ENCODE measurements at places on chromosomes 7 and 10. TPM values are rescaled to one million over a fixed set of nuclear protein-coding genes. Genes with fewer than 3 reads are reported as not detected.

DNA sequence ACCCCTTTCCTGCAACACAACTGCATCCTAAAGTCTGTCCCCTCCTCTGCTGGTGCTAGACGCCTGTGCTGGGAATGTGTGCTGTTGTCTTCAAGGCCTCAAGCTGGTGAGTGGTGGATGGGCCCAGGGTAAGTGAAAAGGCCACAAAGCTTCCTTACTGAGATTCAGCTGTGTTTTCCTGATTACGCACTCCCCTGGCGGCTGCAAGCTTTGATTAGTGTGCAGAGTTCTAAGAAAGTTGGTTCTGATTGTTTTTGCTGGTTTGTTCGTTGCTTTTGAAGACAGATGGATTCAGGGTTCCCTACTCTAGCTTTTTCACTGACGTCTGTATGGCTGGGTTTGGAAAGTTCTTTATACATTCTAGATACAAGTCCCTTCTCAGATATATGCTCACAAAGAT lies 11.9 kb upstream of the FOXL3 start:
- DNase-seq, result no peak

- no peak for DNase-seq
Observed at GRCh38 chr7:132065989-132066603, 509.7 kb upstream of the PODXL start.

DNA sequence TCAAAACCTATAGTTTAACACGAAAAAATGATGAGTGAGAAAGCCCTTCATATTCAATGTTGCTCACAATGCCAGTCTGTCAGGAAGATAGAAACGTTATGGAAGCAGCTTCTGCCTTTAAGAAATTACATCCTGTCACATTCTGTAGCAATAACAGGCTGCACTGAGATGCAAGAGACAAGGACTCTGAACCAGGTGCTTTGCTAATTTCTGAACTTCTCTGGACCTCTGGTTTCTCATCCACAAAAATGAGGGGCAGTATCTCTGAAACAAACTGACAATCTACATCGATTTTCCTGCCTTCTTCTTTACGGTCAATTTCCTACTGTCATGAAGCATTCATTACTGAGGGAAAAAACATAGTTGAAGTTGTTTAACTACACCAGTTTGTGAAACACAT lies 234.0 kb downstream of the SNX13 start:
- no peak for DNase-seq

- DNase-seq, result peak; percentile 33
Observed at GRCh38 chr7:603152-603951, 83.7 kb upstream of the PDGFA start.

DNA sequence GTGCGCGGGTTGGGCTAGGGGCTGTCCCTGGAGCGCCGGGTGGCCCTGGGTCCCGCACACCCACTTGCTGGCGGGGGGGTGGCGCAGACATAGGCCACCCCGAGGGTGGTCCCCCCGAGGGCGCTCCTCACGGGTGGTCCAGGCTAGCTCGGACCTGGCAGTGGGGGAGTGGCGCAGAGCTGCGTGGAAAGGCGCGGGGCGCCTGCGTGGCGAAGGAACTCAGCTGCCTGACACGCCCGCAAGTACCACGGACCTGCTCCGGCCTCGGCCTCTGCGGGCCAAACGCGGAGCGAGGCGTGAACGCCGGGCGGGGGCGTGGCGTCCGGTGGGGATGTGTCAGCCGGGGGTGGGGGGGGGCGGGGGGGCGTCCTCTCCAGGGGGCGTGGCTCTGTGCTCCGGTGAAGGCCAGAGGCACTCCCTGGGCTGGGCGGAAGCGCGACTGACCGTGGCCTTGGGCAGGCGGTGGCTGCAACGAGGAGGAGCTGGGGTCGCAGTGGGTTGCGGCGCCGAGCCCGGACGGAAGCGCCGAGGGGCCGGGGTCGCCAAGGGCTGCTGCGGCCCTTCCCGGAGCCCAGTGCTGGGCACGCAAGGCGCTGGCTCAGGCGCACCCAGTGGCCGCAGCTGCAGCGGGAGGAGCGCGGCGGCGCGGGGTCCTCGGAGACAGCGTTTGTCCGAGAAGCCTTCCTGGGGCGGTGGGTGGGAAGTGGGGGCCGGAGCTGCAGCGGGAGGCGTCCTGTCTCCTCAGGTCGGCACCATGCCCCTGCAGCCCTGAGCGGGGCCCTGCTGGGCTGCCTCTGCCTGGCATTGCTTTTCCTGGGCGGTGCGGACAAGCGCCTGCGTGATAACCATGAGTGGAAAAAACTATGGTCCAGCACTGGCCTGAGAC lies 58.9 kb upstream of the NUPR2 start:
- DNase-seq, result peak; percentile 51

DNA sequence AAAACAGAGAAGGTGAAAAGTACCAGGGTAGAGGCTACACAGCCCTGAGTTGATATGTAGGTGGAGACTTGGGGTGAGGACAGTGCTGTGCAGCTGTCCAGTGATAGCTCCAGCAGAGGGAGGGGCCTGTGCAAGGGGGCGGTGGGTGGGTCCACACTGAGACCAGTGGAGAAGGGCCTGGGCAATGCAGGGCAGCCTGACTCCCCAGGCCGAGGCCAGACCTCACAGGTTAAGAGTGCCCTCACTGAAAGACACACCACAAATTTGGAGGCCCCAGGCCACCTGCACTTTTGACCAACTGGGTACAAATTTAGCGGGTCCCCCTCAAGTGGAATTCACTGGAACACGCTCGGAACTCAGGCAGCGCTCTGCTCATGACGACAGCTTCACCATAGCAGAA lies 6.7 kb upstream of the RASGEF1A start:
- DNase-seq, result no peak

- DNase-seq, result no peak
Observed at GRCh38 chr10:61729596-61729995, 66.9 kb downstream of the CABCOCO1 start.

- no peak for DNase-seq
Observed at GRCh38 chr10:44028384-44029137, 356.3 kb downstream of the CXCL12 start.

- no peak for DNase-seq
Observed at GRCh38 chr7:50330254-50330653, 25.7 kb downstream of the IKZF1 start.

- no peak for DNase-seq
Observed at GRCh38 chr10:93844979-93845626, 48.7 kb upstream of the SLC35G1 start.

GRCh38 chr10:43076311-43076875 lies 476 bp upstream of the RET start:
- DNase-seq, result peak; percentile 52

DNA sequence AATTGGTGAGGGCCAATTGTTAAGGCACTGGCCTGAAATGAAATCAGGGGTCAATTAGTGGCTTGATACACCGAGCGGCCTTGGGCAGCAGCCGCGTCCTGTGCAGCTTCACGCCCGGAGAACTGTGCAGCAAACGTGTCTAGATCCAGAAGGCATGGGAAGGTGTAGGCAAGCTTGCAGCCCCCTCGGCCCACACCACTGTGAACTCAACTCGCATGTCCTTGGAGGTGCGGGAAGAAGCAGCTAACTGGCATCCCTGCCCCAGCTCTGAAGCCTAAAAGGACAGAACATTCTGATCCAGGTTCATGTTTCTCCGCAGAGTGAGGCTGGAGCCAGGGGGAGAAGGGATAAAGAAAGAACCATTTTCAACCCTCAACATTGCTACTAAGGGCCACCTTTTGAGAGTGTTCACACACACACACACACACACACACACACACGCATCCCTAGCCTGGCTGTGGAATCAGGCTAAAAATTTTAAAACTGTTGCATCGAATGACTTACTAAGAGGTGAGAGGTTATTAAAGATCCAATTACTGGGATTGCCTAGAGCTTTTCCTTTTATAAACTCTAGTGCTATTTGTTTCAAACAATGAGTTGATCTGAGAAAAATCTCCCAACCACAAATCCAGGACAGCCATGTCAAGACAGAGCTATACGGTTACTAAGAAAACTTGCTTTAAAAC lies 104.0 kb downstream of the PARP12 start:
- no peak for DNase-seq

- DNase-seq, result no peak
Observed at GRCh38 chr7:157722137-157723060, 385.6 kb downstream of the DNAJB6 start.

GRCh38 chr10:71767420-71768035 lies 5.8 kb downstream of the VSIR start:
- DNase-seq, result peak; percentile 89

GRCh38 chr7:117157241-117158209 lies 165.3 kb downstream of the WNT2 start:
- peak; percentile 64 for DNase-seq

- no peak for DNase-seq
Observed at GRCh38 chr7:44772867-44773266, 23.6 kb upstream of the PPIA start.

GRCh38 chr10:806451-807162 lies 117.1 kb upstream of the DIP2C start:
- no peak for DNase-seq

DNA sequence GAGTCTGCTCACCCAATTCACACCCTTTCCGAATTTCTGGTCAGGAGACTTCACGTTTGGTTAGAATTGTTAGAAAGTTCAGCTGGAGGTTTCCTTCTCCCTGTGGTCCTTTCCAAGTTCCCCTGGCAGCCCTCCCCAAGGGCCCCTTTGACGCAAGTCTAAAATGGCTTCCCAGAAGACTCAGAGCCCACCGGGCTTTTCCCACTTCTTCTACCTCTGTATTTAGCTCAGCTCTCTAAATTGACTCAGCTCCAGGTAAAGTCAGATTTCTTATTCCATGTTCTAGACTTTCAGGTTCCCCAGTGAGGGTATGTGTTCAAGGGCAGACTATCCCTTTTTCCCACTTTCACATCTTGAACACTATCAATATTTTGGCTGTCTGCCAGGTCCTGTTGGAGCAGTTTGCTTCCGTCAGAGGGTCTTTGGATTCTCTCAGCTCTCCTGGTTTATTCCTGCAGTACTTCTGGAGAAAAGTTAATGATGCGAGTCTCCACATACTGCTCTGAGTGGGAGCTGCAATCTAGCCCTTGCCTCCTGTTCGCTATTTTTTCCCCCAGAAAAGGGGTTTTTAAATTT lies 53.1 kb upstream of the ZNF273 start:
- no peak for DNase-seq

- no peak for DNase-seq
Observed at GRCh38 chr7:12728192-12728538, 40.7 kb downstream of the ARL4A start.

GRCh38 chr10:61262486-61263261 lies 190.5 kb downstream of the TMEM26 start:
- no peak for DNase-seq

DNA sequence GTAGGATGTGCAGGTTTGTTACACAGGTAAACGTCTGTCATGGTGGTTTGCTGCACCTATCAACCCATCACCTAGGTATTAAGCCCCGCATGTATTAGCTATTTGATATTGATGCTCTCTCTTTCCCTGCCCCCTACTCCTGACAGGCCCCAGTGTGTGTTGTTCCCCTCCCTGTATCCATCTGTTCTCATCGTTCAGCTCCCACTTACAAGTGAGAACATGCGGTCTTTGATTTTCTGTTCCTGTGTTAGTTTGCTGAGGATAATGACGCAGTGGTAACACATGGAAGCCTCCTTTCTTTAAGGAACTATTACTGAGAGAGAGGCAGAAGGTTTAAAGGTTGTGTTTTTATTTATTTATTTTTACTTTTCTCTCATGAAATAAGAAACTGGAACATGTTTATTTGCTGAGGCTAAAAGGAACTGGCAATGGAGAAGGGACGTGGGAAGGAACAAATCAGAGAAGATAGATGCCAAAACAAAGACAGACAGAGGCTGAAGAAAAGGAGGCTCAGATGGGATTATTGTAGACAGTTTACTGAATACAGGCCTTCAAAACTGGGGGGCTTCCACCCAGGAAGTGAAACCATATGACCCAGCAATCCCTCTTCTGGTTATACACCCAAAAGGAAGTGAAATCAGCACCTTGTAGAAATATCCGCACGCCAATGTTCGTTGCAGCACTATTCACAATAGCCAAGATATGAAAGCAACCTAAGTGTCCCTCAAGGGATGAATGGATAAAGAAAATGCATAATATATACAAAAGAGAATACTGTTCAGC lies 556.3 kb downstream of the GRM8 start:
- DNase-seq, result no peak

DNA sequence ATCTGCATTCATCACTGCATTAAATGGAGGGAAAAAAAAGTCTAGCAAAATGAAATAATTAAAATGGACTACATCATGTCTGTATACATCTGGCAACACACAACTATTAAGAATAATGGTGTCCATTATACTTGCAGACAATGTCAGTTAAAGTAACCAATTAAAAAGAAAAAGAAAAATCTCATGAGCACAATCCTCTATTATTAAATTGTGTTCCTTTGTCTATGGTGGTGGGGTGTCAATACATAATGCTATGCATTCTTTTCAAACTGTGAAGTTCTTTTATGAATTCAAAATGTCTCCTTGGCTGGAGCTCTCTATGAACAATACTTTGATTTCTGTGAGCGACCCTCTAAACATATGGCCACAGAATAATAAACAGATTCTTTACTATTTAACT lies 63.5 kb downstream of the NRP1 start:
- no peak for DNase-seq

GRCh38 chr10:121834757-121835156 lies 93.1 kb downstream of the ATE1 start:
- no peak for DNase-seq

GRCh38 chr7:28081016-28081415 lies 99.6 kb downstream of the JAZF1 start:
- DNase-seq, result peak; percentile 60

- no peak for DNase-seq
Observed at GRCh38 chr10:117399341-117400196, 24.3 kb upstream of the PDZD8 start.

DNA sequence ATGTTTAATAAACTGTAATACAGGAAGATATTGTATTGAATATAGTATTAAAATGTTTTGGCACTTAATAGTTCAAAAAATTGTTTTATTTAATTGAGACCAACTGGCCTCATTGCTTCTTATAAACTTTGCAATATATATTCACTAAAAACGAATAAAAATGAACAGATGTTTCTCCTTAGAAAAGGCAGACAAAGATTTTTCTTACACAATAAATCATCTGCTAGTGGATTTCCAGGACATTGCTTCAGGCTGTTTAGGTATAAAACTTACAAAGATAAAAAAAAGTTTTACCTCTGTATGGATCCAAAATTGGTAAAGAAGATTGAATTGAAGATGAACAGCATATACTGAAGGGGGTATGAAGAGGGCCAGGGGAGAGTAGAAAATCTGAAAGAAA lies 143.6 kb downstream of the AGMO start:
- no peak for DNase-seq

Gene TLX1
- not detected for total RNA-seq

Gene ABCA13
- 0.16 TPM for total RNA-seq

Gene ABCB1
- 3.2 TPM for total RNA-seq

Gene ATOH7
- total RNA-seq, result not detected

Gene FRMD4A
- total RNA-seq, result 33.2 TPM

Gene OR2A1
- not detected for total RNA-seq

Gene GFRA1
- total RNA-seq, result 5.9 TPM

Gene TCTN3
- 8.5 TPM for total RNA-seq

Gene GNAT3
- total RNA-seq, result not detected

Gene PVRIG
- not detected for total RNA-seq

Gene MYH16
- not detected for total RNA-seq

Gene AGMO
- 0.35 TPM for total RNA-seq

Gene GARIN1A
- total RNA-seq, result 1.7 TPM

All from Right ventricle myocardium superior (tissue), 1 donor.